T-helper 17 cell (primary cell): ENCODE measurements at places on chromosomes 16 and 17.

GRCh38 chr17:82228278-82228841, 482 bp upstream of the SLC16A3 start:
- DNase-seq: peak; percentile 52

DNA sequence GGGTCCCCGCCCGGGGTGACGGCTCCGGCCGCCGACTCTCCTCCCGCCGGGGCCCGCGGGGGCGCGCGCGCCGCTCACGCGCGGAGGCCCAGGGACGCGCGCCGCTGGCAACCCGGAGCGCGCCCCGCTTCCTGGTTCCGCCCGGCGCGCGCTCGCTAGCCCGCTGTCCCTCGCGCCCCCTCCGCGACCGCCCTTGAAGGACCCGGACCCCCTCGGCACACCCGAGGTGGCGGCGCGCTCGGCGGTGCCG, at the start of gene STAT5B:
Gene STAT5B, minus strand, starts transcription at position 33 of the 250 bp plus-strand sequence. CDS start 44,264 bp downstream, outside the sequence.
- DNase-seq: peak; percentile 57

GRCh38 chr17:73820686-73821448, 176.6 kb upstream of the SDK2 start:
- no peak for DNase-seq

DNA sequence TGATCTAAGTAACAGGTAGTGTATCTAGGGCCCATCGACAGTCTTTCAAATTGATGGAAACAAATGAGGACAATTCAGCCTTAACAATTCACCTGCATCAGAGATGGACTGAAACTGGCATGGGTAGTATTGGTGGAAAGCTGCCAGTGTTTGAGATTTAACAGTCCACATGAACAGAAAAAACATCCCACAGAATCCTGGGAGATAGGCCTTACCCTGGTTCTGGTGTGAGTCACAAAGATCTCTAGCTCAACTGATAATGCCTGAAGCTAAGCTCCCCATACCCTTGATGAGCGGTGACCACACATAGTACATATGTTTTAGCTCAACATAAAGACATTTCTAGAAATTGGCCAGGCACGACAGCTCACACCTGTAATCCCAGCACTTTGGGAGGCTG, 21.9 kb downstream of the CRK start:
- DNase-seq: no peak

DNA sequence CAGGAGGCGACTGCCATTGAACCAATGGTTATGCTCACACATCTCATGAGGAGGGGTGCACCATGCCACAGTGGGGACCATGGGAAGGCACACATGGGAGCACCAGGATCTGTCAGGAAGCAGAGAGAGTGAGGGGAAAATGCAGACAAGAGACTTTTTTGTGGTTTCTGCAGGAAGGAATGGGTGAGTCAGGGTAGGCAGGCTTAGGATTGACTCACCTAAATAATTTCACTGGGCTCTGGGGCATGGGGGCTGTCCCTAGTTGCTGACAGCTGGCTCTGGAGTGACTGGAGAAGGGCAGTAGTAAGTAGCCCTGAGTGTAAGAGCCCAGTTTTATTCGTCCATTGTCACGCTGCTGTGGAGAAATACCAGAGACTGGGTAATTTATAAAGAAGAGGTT, 202.4 kb downstream of the AXIN2 start:
- DNase-seq: no peak

GRCh38 chr16:54466233-54466632, 179.6 kb upstream of the IRX3 start:
- no peak for DNase-seq

- DNase-seq: no peak
Observed at GRCh38 chr16:30947859-30948666, 805 bp upstream of the ORAI3 start.
